Activated T-cell treated with anti-CD3 and anti-CD28 coated beads, Interleukin-2, amount 50 U/mL, for 72 hours (primary cell): ENCODE measurements at places on chromosomes 6 and 20.

DNA sequence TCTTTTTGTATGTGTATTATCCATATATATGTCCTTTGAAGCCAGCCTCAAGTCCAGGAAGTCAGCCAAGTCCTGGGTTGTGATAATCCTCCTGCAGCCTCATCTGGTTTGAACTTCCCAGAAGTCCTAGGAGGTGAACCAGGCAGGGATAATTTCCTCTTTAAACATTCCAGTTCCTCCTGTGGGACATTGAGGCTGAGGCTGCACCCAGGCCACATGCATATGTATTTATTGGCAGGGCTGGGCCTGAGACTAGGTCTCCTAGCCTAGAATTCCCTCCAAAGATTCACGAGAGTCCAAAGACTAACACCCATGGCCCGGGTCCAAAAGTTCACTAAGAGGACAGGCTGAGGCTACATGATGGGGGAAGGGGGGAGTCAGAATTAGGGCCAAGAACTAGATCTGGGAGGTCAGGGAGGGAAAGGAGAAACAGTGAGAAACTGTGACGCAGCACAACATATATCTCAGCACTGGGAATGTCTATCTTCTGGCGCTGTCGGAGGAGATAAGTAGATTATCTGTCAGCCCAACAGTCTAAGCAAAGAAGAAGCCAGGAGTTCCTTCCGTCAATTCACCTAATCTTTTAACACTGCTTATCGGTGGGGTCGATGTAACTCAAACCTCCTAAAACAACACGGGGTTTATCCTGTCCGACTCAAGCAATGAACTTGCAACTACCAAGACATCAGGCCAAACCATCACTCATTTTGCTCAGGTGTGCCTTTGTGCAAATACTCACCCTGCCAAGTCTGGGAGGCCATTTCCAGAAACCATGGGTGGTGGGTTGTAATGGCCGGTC is 43.3 kb downstream of the SNX5 start:
- peaks cover 23% of the 10 kb centered on the region for H3K27me3 ChIP-seq
- H3K36me3 ChIP-seq, result no peaks in the 10 kb centered on the region
- DNase-seq, result no peak
- no peaks in the 10 kb centered on the region for H3K4me1 ChIP-seq

DNA sequence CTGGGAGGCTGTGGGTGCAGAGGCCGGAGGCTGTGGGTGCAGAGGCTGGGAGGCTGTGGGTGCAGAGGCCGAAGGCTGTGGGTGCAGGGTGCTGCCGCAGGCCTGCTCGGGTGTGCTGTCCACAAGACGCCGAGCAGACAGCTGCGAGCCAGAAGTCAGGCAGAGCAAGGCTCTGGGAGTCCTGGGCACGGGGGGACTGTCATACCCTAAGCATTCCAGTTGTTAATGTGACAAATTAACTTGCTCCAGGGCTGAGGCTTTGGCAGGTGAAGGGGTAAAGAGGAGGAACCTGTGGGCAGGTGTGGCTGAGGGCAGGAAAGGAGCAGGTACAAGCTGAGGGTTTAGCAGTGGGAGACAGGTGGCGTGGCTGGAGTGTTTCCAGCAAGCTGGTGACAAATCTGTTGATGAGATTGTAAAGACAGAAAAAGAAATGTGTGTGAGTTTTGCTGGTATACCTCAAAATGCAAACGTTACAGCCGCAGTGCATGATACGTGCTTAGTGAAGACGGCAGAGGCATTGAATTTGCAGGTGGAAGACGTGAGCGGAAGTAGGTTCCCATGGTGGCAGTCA is 14.2 kb upstream of the ADRM1 start:
- peaks cover 2% of the 10 kb centered on the region for H3K36me3 ChIP-seq
- no peak overlapping the region for H3K4me3 ChIP-seq
- no peaks in the 10 kb centered on the region for H3K4me1 ChIP-seq
- H3K27me3 ChIP-seq, result no peaks in the 10 kb centered on the region
- H3K27ac ChIP-seq, result no peak overlapping the region

GRCh38 chr6:149332602-149333265 is 15.2 kb downstream of the TAB2 start:
- peaks cover 2% of the 10 kb centered on the region for H3K36me3 ChIP-seq
- peak overlapping the region; percentile 92 for H3K27ac ChIP-seq
- no peak for DNase-seq
- peak overlapping the region; percentile 6 for H3K4me3 ChIP-seq
- H3K27me3 ChIP-seq, result no peaks in the 10 kb centered on the region
- H3K4me1 ChIP-seq, result peaks cover 98% of the 10 kb centered on the region

- H3K4me1 ChIP-seq, result peaks cover 7% of the 10 kb centered on the region
- no peak overlapping the region for H3K27ac ChIP-seq
- no peak for DNase-seq
- H3K4me3 ChIP-seq, result no peak overlapping the region
- no peaks in the 10 kb centered on the region for H3K27me3 ChIP-seq
Measured at GRCh38 chr20:52318651-52319050, 127.1 kb upstream of the ZFP64 start.

DNA sequence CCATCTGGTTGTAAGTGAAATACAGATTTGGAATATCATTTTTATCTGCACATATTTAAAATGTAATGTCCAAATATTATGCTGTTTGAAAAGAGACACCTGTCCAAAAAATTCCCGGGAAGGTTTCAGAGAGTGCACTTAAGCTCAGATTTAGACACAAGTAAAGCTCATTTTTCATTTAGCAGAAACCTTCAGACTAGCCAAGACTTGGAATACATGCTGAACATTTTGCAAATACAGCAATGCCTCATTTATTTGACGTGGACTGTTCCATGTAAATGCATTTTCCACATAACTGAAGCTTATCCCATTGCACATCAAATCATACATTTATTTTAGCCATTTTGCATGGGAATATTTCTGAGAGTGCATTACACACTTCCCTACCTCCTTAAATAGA is 280.7 kb downstream of the ZNF217 start:
- H3K27me3 ChIP-seq, result no peaks in the 10 kb centered on the region
- peaks cover 7% of the 10 kb centered on the region for H3K36me3 ChIP-seq
- H3K4me3 ChIP-seq, result no peak overlapping the region
- peaks cover 10% of the 10 kb centered on the region for H3K4me1 ChIP-seq
- H3K27ac ChIP-seq, result no peak overlapping the region

DNA sequence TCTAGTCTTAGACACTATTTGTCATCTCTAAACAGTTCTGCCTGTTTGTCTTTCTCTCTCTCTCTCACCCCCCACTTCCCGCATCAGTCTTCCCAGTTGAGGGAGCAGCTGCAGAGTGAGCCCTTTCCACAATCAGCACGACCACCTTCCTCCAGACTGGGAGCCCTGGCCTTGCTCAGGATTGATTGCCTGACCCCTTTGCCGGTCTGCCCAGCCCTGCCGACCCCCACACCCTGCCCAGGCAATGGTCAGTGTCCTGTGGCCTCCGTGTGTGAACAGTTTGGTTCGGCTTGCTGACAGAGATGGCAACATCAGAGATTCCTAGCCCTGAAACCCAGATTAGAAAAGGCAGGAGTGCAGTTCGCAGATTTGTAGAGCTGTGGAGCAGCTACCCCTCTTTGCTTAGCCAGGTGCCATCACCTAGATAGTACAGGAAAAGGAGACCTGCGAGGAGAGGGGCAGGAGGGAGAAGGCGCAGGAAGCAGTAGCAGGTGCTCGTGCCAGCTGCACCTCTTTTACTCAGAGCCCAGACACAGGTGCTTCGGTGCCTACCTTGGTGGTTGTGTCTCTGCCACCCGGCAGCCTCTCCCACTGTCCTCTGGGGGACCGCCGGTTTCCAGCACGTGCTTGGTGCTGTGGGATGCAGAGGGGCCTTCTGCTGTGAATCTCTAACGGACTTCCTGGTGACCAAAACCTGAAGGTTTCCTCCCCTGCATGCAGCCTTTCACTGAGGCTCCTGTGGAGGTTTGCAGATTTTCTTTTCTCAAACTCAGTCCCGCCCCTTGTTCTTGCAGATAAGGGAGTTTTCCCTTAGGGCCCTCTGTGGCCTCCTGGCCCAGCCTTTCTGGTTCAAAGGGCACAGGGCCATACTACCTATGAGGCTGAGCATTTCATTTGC is 92.4 kb downstream of the SCML4 start:
- DNase-seq, result peak; percentile 22
- H3K4me1 ChIP-seq, result peaks cover 90% of the 10 kb centered on the region
- no peaks in the 10 kb centered on the region for H3K27me3 ChIP-seq
- H3K36me3 ChIP-seq, result peaks cover 2% of the 10 kb centered on the region
- H3K27ac ChIP-seq, result peak overlapping the region; percentile 94
- peak overlapping the region; percentile 97 for H3K4me3 ChIP-seq

DNA sequence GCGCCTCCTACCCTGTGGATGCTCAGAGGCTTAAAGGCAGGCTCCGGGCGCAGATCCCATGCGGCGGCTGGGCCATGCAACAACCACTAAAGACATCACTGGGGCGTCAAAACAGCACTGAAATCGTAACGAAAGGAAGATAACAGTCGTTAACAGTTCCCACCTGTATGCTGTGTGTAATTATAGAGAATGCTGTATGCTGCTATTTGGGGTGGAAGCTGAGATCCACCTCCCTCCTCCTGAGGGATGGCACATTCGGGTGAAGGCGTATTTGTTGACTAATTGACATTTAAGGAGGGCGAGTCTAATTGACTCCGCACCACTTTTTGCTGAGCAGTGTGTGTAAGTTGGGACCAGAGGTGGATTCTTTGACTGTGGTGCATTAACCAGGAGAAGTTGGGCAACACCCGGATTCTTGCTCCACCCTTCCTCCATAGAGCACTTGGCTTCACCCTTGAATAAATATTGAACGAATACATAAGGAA is 687 bp downstream of the SLC35A1 start:
- H3K4me1 ChIP-seq, result peaks cover 30% of the 10 kb centered on the region

DNA sequence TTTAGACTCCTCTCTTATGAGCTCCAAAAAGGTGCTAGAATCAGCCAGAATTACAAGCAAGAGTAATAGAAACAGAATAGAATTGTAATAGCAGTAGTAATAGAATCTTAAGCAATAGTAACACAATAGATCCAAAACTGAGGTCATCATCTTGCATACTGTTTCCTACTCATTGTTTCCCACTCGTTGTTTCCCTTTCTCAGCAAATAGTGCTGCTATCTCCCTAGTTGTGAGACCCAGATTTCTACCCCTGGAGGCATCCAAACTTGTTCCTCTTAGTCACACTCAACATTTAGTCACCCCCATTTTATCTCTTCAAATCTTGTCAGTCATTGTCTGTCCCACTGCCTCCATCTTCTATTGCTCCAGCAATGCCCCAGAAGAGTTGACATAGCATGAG is 356.9 kb upstream of the MARCKS start:
- H3K27ac ChIP-seq, result no peak overlapping the region
- DNase-seq, result no peak
- H3K27me3 ChIP-seq, result no peaks in the 10 kb centered on the region
- no peaks in the 10 kb centered on the region for H3K36me3 ChIP-seq

GRCh38 chr6:41938590-41939175 is 2.9 kb downstream of the CCND3 start:
- peak overlapping the region; percentile 99 for H3K27ac ChIP-seq
- peaks cover 75% of the 10 kb centered on the region for H3K4me1 ChIP-seq
- H3K27me3 ChIP-seq, result no peaks in the 10 kb centered on the region

- peaks cover 15% of the 10 kb centered on the region for H3K27me3 ChIP-seq
- peak within 1 kb of the TSS; percentile 80 for H3K4me3 ChIP-seq
- DNase-seq, result peak; percentile 48
- peaks cover 49% of the 10 kb centered on the region for H3K4me1 ChIP-seq
Measured at GRCh38 chr20:32585011-32585585, at the start of gene NOL4L. NOL4L (minus strand) TSS chr20:32585333; CDS start chr20:32584890, 443 bp downstream.

DNA sequence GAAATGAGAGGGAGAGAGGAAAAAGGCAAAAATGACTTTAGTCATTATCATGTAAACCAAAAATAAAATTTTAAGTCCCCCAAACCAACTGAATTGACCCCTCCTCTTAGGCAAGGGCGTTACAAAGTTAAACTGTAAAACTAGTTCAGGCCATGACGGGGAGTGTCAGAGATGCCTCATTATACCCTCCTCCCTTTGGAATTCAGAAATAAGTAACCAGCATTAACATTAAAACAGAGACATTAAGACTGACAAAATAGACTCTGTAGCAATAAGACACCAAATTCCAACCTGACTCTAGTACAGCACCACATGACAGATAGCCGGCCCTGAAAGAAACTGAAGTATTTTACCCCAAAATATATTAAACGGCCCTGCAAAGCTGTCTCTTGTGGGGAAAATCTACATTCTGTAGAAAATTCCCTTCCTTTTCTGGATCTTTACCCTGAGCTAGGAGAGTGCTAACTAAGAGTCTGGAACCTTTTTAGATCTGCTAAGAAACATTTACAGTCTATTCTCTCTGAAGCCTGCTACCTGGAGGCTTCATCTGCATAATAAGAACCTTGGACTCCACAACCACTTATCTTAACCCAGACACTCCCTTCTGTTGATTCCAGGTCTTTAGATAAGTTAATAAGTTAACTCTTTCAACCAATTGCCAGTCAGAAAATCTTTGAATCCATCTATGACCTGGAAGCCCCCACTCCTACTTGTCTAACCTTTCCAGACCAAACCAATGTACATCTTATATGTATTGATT is 150.7 kb downstream of the PKHD1 start:
- no peak for DNase-seq
- H3K27me3 ChIP-seq, result no peaks in the 10 kb centered on the region
- H3K36me3 ChIP-seq, result no peaks in the 10 kb centered on the region
- no peak overlapping the region for H3K4me3 ChIP-seq
- H3K27ac ChIP-seq, result no peak overlapping the region
- H3K4me1 ChIP-seq, result no peaks in the 10 kb centered on the region

GRCh38 chr6:112320561-112321318 is 26.4 kb upstream of the RFPL4B start:
- H3K4me1 ChIP-seq, result no peaks in the 10 kb centered on the region
- no peak overlapping the region for H3K27ac ChIP-seq
- H3K4me3 ChIP-seq, result no peak overlapping the region
- peaks cover 17% of the 10 kb centered on the region for H3K27me3 ChIP-seq
- H3K36me3 ChIP-seq, result no peaks in the 10 kb centered on the region

GRCh38 chr20:57412347-57413029 is 21.3 kb downstream of the RBM38 start:
- peak; percentile 38 for DNase-seq
- no peaks in the 10 kb centered on the region for H3K4me1 ChIP-seq
- no peak overlapping the region for H3K4me3 ChIP-seq
- H3K27ac ChIP-seq, result no peak overlapping the region

DNA sequence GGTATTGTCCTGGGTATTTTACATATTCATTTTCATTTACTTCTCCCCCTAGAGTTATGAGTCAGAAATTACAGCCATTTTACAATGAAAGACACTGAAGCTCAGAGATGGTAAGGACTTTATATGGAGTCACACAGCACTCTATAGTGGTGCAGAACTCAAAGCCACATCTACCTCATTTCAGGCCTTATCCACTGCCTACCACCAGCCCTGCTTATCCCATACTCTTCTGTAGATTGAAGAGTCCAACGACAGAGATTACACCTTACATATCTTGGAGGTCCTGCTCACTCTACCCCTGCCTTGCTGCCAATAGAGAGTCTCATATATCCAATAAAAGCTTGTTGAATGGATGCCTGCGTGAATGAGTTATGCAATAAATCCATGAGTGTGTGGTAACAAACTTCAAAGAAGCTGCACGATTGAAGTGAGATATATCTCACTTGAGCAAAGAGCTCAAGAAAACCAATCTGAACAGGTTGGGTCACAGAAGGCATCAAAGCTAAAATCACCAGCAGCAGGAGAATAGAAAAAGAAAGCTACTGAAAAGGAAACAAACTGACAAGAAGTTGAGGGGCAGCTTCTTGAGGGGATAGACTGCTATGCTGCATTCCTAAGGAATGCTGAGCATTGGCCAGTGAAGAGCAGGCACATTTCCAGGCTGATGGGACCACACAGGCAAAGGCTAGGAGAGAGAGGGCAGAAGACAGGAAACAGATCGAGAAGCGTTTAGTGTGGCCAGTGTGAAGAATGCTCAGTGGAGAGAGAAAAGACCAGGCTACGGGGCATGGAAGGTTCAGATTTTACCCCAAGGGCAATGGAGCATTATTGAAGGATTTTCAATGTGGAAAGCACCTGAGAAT is 585.6 kb downstream of the DHX35 start:
- no peak overlapping the region for H3K27ac ChIP-seq
- H3K4me3 ChIP-seq, result no peak overlapping the region
- no peaks in the 10 kb centered on the region for H3K4me1 ChIP-seq
- no peaks in the 10 kb centered on the region for H3K27me3 ChIP-seq
- H3K36me3 ChIP-seq, result no peaks in the 10 kb centered on the region
